ENCODE measurements at places on chromosomes 11 and 22.

DNA sequence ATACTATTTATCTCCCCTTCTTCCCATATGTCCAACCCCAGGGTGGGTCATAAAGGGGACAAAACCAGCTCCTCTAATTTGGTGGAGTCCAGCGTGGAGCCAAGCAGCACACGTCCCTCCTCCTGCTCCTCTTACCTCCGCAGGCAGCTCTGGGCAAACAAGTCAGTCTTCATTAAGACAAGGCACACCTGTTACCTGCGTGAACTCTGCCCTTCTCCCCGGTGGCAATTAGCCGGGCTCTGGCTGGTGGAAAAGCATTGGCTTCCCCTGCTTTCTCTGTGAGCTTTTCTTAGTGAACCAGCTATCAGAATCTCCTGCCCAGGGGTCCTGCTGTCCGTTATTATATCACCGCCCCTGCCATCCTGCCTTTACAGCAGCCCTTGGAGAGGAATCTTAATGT is 418.7 kb upstream of the CADM1 start:
- DNase-seq: no peak

DNA sequence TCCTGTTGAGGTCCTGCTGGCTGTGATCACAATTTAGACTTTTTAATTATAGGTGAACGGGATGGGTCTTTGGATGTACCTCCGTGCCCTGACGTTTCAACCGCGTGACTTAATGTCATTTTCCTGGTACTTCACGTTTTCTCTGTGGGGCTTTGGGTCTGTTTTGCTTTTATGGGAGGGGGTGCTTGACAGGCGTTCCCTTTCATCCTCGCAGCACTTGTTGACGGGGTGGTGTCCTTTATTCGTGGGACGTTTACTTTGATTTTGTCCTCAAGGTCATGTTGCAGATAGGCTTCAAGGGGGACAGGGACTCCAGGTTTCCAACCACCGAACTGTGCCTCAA is 994 bp downstream of the PPP6R3 start:
- no peak for DNase-seq

GRCh38 chr11:112748252-112748651 is 213.0 kb upstream of the NCAM1 start:
- no peak for DNase-seq

DNA sequence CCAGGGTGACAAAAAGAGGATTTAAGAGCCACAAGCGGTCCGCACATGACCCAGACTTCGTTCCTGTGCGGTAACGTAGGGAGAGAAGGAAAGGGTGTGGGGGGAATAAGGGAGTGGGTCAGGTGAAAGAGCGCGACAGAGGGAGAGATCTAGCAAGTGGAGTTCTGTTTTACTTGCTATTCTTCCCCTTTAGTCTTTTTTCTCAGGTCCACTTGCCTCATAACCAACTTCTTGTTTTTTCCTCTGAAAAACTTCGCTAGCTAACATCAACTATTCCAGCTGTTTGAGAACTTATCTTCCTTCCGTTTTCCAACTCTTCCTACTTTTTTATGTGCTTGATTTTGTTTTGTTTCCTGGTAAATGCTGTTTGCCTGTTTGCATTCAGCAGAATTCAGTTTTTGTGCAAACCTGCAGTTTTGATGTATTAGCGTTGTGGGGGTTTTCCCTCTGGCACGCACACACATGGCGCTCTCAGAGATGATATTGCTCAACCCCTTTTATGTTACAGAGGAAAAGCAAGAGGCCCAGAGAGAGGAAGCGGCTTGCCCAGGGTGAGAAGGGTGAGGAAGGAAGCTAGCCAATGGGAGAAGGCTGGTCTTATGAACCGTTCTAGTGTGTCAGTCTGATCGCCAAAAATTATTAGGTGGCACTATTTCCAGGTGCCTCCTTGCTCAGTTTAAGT is 592 bp upstream of the CTSC start:
- peak; percentile 46 for DNase-seq

- no peak for DNase-seq
Measured at GRCh38 chr22:36252754-36253522, at the start of gene APOL1. Gene APOL1 (plus strand): TSS chr22:36253133. CDS start chr22:36254956, 1,823 bp downstream.

- no peak for DNase-seq
Measured at GRCh38 chr11:88179971-88180629, 4.9 kb upstream of the RAB38 start.

- DNase-seq: no peak
Measured at GRCh38 chr11:47132490-47132889, 44.2 kb downstream of the ARFGAP2 start.

DNA sequence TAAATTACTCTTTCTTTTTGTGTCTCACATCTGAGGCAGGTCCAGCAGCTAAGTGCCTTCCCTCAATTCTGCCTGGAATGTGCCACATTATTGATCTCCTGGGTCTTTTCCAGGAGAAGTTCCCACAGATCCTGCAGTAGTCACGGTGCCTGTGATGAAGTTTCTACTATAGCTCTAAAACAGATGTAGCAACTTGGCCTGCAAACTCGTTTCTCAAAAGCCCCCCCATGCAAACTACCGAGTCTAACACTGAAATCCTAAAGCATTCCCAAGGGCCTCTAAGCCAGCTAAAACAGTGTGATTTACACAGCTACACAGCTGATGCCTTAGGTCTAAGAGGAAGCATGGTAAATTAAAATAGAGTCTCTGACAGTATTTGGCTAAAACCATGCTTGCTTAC is 54.3 kb downstream of the DDI1 start:
- no peak for DNase-seq

- no peak for DNase-seq
Measured at GRCh38 chr22:22590136-22590891, 31.2 kb upstream of the PRAME start.

GRCh38 chr11:56887940-56888339 is 100.8 kb upstream of the OR5AK2 start:
- DNase-seq: no peak

DNA sequence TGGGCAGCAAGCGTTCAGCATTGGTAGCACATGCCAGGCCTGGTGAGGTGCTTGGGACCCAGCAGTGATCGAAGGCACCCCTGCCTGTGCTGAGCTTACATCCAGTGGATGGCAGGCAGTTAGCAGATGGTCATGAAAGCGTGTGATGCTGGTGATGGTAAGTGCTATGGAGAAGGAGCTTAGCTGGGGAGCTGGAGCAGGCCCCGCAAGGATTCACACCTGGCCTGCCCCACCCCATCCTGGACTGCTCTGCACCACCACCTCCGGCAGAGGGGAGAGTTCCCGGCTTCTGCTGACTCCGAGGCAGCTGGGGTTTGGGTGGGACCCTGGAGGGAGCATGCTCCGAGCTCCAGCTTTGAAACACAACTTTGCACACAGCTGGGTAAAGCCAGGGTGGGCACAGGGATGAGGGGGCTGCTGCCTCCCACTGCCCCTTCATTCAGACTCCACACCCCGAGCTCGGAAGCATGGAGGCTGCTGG is 16.2 kb downstream of the MPPED1 start:
- DNase-seq: no peak

- no peak for DNase-seq
Measured at GRCh38 chr11:68150037-68150436, 28.8 kb upstream of the CHKA start.

- DNase-seq: no peak
Measured at GRCh38 chr22:20867179-20868024, 8.6 kb downstream of the SNAP29 start.

GRCh38 chr22:31083377-31083768 is 2.3 kb downstream of the SMTN start:
- DNase-seq: peak; percentile 58

GRCh38 chr22:29750559-29751538 is 16.0 kb downstream of the ZMAT5 start:
- DNase-seq: no peak

DNA sequence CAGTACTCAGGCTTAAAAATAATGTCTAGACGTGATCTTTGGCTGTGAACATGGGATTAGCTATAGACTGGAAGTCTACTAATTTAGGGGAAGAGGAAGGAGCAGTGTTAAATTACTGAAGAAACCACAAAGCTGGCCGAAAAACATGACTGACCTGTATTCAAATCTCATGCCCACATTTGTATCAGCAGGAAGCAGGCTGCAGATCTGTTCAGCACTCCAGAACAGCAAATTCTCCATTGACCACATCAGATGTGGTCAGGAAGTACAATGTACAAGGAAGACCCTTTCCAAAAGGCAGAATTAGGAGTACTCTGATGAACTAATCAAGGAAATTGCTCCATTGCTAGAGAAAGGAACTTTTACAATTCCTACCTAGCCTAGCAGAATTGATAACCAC is 31.7 kb downstream of the DCDC1 start:
- no peak for DNase-seq

- no peak for DNase-seq
Measured at GRCh38 chr22:17858033-17858432, 83.8 kb upstream of the BID start.

GRCh38 chr11:36062796-36063365 is 119.0 kb downstream of the LDLRAD3 start:
- no peak for DNase-seq

GRCh38 chr11:96748639-96749370 is 359.0 kb downstream of the JRKL start:
- DNase-seq: no peak

- no peak for DNase-seq
Measured at GRCh38 chr11:19957294-19957943, 202.9 kb downstream of the DBX1 start.

- DNase-seq: no peak
Measured at GRCh38 chr11:71249301-71249700, 3.1 kb downstream of the SHANK2 start.

GRCh38 chr11:72871119-72871518 is 56.9 kb downstream of the ATG16L2 start:
- no peak for DNase-seq

GRCh38 chr11:131976021-131976420 is 605.6 kb downstream of the NTM start:
- DNase-seq: no peak

DNA sequence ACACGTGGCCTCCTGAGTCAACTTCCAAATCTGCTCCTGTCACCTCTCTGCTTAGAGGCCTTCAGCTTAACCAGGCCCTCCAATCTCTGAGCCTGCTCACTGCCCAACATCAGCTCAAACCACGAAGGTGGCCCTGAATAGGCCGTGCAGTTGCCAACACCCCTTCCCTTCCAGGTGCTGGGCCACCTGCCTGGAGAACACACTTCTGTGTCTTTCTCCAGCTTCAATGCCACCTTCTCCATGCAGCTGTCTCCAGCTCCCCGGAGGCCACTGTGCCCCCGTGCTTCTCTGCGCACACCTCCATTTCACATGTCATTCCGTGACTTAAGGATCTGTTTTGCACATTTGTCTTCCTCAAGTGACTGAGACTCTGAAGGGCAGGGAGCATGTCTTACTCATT is 5.3 kb downstream of the RELA start:
- DNase-seq: no peak

- DNase-seq: no peak
Measured at GRCh38 chr11:95359756-95360155, 128.8 kb upstream of the SESN3 start.

DNA sequence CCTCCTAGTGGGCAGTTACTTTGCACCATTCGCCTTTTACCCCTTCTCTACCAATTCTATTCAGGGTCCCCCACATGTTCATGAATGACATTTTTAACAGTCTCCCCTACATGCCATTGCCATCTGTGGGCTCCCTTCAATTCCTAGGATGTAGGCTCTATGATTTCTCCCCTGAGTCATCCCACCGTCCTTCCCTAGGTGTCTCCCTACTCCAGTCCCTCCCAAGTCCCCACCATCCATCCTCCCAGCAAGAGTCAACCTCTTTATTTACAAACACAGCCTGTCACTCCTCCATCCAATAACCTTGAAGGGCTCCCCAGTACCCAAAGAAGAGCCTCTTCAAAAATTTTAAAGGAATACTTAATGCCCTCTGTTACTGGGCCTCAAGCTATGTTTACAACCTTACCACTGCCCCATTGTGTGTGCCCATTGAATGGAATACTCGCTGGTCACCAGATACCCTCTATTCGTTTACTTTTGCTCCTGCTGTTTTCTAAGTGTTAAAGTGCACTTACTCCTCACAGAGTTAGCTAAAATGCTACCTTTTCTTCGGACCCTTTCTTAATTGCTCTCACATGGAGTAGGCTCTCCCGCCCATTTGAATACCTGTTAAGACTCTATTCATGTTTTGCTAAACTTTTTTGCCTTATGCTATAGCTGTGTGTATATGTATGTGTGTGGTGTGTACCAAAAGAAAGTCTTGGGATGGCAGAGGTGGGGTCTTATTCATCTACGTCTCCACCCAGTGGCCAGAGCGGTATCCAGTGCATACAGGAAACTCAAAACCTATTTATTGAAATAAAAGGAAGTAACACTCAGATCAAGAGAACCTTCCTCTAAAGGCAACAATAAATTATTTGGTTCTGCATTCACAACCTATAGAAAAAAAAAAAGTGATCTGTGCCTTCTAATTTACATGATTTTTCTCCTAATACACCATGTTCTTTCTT is 235.8 kb upstream of the CCDC90B start:
- no peak for DNase-seq

DNA sequence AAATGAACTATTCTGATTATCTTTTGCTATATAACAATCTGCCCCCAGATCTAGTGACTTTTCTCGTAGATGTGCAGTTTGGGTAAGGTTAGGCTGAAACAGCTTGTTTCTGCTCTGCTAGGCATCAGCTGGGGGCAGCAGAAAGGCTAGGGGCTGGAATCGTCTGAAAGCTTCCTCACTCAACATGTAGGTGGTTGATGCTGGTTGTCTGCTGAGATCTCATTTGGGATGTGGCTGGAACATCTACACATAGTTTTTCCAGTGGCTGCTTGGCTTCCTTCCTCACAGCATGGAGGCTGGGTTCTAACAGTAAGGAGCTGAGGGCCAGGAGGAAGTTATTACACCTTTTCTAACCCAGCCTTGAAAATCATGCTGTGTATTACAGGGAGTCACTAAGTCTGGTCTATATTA is 30.2 kb downstream of the USP47 start:
- no peak for DNase-seq

DNA sequence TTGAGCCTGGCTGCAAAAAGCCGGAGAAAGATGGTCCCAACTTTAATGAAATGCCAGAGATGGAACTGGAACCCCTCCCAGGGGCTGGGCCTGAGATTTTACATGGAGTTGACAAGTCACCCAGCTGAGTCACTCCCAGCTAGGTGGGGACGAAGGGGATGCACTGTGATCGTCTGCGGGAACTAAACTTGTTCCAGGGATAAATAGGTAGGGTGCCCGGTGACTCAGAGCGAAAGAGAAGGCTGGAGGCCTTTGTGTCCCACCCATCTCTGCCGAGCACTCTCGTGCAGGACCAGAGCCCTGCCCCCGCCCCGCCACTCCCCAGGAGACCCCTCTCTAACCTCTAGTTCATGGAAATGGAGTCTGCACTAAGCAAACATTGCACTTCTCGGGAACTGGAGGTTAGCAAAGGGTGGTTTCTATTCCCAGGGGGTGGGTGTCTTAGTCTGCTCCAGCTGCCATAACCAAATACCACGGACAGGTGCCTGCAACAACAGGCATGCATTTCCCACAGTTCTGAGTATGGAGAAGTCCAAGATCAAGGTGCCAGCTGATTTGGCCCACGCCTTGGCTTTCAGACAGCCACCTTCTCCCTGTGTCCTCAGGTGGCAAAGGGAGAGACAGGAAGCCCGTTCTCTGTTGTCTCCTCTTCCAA is 60.7 kb upstream of the FADD start:
- no peak for DNase-seq

All from NCI-H2029 treated with DMSO at 0.1 percent for 48 hours (cell line).